Gastroesophageal sphincter (tissue), 4 donors: ENCODE measurements at places on chromosomes 5 and 9. TPM values are rescaled to one million over a fixed set of nuclear protein-coding genes. Genes with fewer than 3 reads are reported as not detected.

Gene ZFP2
- total RNA-seq, result 3.1 TPM

Gene CDH6
- 10.0 TPM for total RNA-seq

DNA sequence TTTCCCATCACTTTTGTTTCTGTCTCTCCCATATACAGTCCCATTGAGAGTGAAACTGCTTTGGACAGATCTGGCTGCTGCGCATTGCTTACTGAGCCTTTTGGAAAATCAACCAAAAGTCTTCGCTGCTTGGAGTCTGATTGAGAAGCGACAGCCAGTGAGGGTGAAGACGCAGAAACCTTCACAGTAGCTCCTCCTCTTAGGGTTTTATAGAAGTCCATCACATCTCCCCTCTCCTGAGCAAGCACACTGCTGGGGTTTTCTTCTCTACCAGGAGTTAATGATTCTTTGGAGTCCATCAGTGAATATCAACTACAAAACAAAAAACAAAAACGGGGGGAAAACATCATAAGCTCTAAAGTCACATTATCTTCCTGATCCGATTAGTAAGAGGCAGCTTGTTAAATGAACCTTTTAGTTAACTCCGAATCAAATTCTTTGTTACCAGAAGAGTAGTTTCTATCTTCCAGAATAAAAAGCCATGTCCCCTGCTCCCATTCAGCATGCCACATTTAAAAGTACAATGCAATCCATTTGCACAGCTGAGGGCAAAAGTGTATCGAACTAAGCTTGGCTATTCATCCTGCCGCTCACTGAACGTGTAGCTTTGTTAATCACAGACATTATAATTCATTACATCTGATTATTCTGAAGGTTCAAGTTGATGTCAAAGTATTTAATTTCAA, 2.8 kb downstream of the NR3C1 start:
- no peak for ATAC-seq

Gene TMEM203
- total RNA-seq, result 21.9 TPM

GRCh38 chr5:55306641-55307382, 682 bp downstream of the DHX29 start:
- no peak for ATAC-seq

DNA sequence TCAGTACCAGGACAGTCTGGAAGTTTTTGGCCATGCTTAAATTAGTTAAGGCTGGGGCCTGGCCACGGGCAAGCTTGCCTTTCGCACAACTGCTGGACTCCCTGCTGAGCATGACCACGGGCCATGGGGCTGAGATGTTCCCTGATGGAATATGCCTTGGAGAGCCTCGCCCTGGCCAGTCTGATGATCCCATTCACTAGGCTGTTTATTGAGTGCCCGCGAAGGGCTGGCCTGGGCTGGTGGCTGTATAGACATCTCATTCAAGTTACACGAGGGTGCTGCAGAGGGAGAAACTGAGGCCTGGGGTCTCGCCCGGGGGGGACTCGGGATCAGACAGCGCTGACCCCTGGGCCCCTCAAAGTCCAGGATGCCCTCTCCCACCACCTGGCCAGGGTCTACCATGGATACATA, 7.8 kb upstream of the RXRA start:
- no peak for ATAC-seq

Gene SYNPO
- total RNA-seq, result 35.9 TPM

DNA sequence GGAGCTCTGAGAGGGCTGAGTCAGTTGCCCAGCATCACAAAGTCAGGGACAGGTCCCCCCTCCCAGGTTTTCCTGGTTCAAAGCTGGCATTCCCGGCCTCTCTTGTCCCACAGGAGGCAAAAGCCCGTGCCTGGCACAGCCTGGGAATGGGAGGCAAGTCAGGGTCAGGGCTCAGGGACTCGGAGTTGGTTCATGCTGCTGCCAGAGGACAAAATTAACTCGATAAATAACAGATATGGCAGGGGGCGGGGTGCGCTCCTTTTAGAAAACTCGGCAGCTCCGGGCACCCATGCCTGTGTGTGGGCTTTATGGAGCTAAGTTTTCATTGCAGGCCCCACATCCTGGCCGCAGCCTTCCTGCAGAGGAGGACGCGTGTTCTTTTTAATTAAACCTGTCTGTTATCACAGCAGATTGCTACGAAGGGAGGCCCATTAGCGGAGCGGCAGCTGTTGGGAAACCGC, 62.8 kb upstream of the LMX1B start:
- no peak for ATAC-seq

DNA sequence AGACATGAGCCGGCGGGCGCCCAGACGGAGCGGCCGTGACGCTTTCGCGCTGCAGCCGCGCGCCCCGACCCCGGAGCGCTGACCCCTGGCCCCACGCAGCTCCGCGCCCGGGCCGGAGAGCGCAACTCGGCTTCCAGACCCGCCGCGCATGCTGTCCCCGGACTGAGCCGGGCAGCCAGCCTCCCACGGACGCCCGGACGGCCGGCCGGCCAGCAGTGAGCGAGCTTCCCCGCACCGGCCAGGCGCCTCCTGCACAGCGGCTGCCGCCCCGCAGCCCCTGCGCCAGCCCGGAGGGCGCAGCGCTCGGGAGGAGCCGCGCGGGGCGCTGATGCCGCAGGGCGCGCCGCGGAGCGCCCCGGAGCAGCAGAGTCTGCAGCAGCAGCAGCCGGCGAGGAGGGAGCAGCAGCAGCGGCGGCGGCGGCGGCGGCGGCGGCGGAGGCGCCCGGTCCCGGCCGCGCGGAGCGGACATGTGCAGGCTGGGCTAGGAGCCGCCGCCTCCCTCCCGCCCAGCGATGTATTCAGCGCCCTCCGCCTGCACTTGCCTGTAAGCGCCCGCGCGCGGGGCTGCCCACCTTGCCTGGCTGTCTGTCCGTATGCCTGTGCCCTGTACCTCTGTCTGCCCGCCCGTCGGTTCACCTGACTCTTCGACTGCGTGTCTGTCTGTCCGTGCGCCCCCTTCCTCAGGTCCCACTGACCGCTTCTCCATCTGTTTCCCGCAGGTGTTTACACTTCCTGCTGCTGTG, 412 bp downstream of the FGF18 start:
- peak; percentile 6 for ATAC-seq

- ATAC-seq, result no peak
Observed at GRCh38 chr9:38164659-38165221, 95.7 kb upstream of the SHB start.

DNA sequence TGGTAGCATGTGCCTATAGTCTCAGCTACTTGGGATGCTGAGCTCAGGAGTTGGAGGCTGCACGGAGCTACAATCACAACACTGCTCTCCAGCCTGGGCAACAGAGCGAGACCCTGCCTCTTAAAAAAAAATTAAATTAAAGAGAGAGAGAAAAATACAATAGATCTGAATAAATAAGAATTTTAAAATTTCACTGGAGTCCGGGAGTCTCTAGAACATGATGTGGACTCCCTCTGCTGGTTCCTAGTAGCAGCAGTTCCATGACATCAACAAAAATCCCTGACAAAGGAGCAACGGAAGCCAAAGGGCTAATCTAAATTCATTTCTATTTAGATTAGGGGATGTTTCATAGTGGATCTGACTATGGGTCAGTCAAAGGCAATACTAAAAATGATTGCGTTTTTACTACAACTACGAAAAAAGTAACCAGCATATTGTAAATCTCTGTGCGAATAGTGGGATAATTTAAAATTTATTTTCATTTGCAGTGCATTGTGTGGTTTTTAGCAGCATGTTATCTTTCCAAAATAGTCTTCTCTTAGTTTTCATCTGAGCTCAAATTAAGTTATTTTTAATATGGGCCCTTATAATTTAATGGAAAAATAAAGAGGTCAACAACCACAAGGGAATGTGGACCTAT, 6.7 kb downstream of the INIP start:
- no peak for ATAC-seq

GRCh38 chr5:149735066-149735465, 5.0 kb downstream of the PPARGC1B start:
- no peak for ATAC-seq

GRCh38 chr5:135862744-135863143, 28.3 kb downstream of the SLC25A48 start:
- no peak for ATAC-seq

- no peak for ATAC-seq
Observed at GRCh38 chr5:139342423-139342723, 719 bp downstream of the PAIP2 start.

Gene PCDHB4
- 4.1 TPM for total RNA-seq

DNA sequence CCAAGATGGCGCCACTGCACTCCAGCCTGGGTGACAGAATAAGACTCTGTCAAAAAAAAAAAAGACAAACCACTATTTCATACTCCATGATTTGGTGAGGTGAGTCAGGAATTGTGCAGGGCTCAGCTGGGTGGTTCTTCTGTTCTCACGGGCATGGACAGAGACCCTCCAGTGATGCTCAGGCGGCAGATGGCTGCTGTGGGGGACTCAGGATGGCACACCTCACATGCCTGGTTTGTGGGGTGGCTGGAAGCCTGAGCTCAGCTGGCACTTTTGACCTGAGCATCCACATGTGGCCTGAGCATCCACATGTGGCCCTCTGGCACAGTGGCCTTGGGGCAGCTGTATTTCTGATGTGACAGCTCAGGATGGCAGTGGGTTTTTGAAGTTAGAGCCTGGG, 217.2 kb downstream of the IRX2 start:
- no peak for ATAC-seq

DNA sequence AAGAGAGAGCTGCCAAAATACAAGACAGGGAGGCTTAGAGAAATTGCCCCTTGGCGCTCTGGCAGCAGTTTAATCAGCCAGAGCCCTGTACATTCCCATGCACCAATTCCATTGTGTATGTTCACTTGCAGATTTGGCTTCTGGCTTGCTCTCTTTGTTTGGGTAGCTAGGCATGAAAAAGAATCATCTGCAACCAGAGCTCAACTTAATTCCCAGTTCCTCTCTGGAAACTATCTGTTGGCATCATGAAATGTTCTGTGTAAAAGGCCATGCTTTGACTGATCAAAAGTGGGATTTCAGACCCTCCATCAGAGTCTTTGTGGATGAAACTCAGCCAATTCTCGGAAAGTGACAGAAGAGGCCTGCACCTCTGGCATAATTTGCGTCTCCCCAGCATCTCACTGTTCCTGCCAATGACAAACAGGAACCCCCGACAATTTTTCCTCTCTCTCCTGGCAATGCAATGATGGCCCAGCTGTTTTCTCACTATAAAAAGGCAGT, 53.8 kb upstream of the RAD23B start:
- no peak for ATAC-seq

- ATAC-seq, result no peak
Observed at GRCh38 chr9:68705531-68706362, 707 bp downstream of the PIP5K1B start.

Gene ERAP2
- total RNA-seq, result 12.0 TPM

GRCh38 chr9:122204491-122204890, 24.3 kb downstream of the LHX6 start:
- no peak for ATAC-seq

Gene ELOVL7
- 3.6 TPM for total RNA-seq

DNA sequence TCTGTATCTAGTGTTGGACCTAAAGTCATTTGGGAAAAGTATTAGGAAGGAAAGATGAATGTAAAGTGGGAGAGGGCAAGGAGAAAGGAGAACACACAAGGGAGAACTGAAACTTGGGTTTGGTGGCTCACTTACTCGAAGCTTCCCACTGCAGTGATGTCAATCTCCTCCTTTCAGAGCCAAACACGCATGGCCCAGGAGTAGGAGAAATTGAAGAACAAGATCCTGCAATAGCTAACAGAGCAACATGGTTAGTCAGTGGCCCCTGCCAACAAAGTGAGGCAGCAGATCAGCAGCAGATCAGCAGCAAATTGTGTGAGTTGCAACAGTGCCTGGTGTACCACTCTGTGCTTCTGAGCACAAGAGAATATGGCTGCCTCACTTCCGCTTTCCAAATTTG, 366.4 kb downstream of the PSAT1 start:
- ATAC-seq, result no peak

GRCh38 chr5:138844125-138844461, 31.0 kb downstream of the LRRTM2 start:
- no peak for ATAC-seq

Gene GABRA6
- total RNA-seq, result not detected

Gene RUFY1
- 54.5 TPM for total RNA-seq

Gene JMY
- total RNA-seq, result 33.1 TPM

GRCh38 chr9:23606107-23606506, 219.9 kb downstream of the ELAVL2 start:
- ATAC-seq, result no peak

- peak; percentile 86 for ATAC-seq
Observed at GRCh38 chr5:137880313-137880712, 8.9 kb upstream of the PKD2L2 start.

DNA sequence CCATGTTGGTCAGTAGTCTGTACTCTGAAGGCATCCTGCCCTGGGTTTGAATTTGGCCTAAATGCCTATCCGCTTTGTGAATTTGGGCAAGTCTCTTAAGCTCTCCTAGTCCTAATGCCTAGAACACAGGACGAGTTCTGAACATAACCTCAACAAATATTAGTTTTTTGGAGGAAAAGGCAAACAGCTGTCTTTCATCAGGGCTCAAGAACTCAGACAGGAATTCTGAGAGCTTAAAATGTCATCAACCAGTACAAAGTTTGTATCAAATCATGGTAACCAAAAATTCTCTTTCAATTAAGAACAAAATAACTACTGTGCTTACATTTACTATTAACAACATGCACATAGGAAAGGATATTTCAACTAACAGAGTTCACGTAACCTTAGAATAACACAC, 182.5 kb upstream of the PPP1R2B start:
- no peak for ATAC-seq

GRCh38 chr9:34046784-34047379, 1.8 kb downstream of the UBAP2 start:
- ATAC-seq, result no peak

Gene SPINK7
- total RNA-seq, result 9.6 TPM

Gene FAM221B
- not detected for total RNA-seq

DNA sequence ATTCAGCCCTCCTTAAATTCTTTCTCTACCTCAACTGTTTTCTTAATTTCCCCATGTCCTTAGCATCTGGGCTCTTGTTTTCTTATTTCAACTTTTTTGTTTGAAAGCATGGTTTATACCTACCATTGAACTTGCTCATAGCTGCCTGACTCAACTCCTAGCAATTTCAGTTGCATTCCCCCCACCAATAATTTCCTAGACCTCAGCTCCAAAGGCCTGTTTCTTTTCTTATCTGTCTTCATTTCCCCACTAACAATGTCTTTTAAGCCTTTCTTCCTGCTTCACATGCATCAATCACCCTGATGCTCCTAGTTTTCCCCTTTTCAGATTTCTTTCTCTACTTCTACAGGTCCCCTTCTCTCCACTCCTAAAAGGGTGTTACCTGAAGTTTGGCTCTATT, 129.7 kb upstream of the PDE4D start:
- no peak for ATAC-seq

Gene SLIT3
- 29.6 TPM for total RNA-seq

- ATAC-seq, result peak; percentile 51
Observed at GRCh38 chr9:19028835-19029451, 4.1 kb downstream of the SAXO1 start.

Gene NUTM2F
- not detected for total RNA-seq

Gene ANGPTL2
- total RNA-seq, result 36.5 TPM
